Breast epithelium (tissue), 4 donors: ENCODE measurements at places on chromosomes 12 and 14.

DNA sequence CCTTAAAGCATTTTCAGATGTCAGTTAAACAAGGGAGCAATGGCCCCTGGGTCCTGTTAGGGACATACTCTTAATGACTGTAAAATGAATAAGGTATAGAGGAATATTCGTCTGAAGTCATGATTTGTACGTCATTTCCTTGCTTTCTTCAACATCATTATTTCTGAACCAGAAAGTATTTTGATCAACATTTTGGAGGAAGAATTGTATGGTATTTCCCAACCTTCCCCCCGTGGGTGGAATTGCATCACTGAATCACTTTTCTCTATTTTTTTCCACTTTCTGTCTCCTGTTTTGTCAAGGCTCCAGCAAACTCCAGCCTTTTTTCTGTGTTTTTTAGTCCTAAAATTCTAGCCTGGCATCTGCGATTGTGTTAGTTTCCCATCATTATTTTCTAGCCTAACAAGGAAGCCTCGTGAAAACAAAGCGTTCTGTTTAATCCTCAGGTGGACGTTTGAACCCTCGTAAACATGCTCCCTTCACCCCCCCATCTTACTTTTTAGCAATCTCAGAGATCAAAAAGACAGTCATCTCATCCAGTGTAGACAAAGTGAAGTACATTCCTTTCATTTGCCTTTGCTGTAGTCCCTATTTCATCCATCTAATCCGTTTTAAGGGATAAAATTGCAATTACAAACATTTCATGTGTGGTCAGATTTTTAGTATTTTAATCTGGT lies 62.3 kb downstream of the ETV6 start:
- H3K36me3 ChIP-seq: no peaks in the 10 kb centered on the region
- H3K4me1 ChIP-seq: no peaks in the 10 kb centered on the region
- DNase-seq: no peak

- H3K4me3 ChIP-seq: no peak within 1 kb of the TSS
- H3K4me1 ChIP-seq: no peaks in the 10 kb centered on the region
- no peak for DNase-seq
- no peak within 1 kb of the TSS for H3K27ac ChIP-seq
- no peaks in the 10 kb centered on the region for H3K36me3 ChIP-seq
Measured at GRCh38 chr12:68159681-68160304, at the start of gene IFNG. IFNG (minus strand) TSS chr12:68159740; CDS start chr12:68159615, 125 bp downstream.

DNA sequence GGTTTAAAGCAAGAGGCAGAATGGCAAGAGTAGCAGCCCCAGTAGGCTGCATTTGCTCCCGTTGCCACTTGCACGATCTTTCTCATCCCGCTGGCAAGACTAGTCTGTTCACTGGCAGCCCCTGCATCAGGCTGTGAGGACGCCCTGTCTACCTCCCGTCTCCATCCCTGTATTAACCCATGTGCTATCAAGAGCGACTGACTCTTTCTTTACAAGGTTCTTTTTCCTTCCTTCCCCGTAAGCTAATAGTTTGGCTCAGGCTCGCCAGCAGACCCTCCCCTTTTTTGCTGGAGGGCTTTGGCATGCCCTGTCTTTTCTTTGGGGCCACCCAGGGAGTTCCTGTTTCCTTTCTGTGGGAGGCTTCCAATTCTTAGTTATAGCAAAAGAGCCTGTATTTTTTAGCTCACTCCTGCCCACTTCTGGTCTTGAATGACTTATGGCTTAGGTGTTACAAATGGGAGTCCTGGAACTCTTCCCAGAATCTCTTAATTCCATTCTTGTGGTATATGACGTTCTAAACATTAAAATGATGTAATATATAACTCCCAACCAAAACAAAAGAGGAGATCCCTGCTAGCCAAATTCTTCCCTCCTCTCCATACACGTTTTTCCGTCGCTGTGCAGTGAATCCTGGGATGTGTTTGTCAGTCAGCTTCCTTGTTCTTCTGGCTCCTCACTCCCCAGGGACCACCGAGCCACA lies 149.0 kb downstream of the PRKCH start:
- peak overlapping the region; percentile 15 for H3K4me3 ChIP-seq
- no peaks in the 10 kb centered on the region for H3K36me3 ChIP-seq
- no peak for DNase-seq
- no peaks in the 10 kb centered on the region for H3K27me3 ChIP-seq
- no peak overlapping the region for H3K27ac ChIP-seq
- H3K4me1 ChIP-seq: peaks cover 6% of the 10 kb centered on the region

DNA sequence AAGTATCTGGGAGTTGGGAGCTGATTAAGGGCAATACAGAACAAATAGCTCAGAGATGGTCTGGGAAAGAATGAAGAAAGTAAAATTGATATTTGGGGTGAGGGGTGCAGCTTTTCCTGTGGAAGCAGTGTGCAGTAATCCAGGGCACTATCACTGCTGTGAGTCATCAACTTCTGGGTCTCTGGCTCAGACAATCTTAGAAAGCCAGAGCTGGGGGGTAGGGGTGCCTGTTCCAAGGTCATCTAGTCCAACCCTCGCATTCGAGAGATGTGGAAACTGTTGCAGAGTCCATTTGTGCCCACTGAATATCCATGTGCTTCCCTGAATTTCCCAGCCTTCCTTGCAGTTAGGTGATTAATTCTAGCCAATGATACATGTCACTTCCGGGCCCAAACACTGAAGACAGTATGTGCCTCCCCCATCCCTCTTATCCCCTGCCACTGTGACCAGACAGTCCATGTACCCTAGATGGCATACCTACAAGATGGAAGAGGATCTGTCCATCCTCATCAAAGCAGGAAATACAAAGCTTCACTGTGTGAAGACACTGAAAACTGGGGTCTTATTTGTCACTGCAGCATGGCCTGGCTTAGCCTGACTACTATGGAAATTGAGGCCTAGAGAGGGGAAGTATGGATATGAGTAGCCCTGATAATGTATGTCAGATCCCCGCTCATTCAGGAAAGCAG lies 51.9 kb downstream of the ZFP36L1 start:
- H3K27me3 ChIP-seq: no peaks in the 10 kb centered on the region
- H3K27ac ChIP-seq: no peak overlapping the region
- H3K4me1 ChIP-seq: no peaks in the 10 kb centered on the region
- DNase-seq: no peak
- H3K36me3 ChIP-seq: no peaks in the 10 kb centered on the region

- H3K27me3 ChIP-seq: no peaks in the 10 kb centered on the region
- no peaks in the 10 kb centered on the region for H3K4me1 ChIP-seq
- H3K27ac ChIP-seq: no peak overlapping the region
- no peak for DNase-seq
- H3K36me3 ChIP-seq: no peaks in the 10 kb centered on the region
Measured at GRCh38 chr14:102461490-102462338, 47.9 kb downstream of the ANKRD9 start.

DNA sequence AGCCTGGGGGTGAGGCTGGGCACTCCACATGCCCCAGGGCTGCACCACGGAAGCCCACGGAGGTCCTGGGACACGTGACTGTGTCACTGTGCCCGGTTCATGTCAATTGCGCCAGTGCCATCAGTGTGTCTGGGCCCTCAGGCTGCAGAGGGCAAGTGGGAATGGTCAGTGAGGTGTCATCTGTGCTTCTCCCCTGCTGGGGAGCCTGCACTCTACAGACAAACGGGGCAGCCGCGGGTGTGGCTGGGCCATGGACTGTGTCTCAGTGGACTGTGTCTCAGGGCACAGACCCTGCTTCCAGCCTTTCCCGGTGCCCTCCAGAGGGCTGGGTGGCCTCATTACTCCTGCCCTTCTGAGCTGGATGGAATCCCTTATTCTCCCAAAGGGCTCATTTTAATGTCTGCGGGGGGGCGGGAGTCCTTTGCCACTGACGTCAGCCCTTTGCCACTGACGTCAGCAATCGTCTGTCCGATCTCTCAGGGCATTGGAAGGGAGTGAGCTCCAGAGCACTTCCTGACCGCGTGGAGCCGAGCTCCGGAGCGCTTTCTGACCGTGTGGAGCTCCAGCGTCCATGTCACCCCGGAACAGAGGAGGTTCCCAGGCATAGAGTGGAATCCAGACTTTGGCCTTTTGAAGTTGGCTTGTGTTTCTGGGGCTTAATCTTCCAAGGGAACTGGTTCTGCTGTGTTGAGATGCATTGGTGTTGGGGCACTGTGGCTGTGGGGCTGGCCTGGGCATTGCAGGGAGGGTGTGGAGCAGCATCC lies 72.4 kb downstream of the ADGRD1 start:
- no peak overlapping the region for H3K4me3 ChIP-seq
- no peaks in the 10 kb centered on the region for H3K27me3 ChIP-seq

GRCh38 chr14:91998667-91999570 lies 40.9 kb downstream of the TRIP11 start:
- no peaks in the 10 kb centered on the region for H3K27me3 ChIP-seq
- no peak for DNase-seq
- no peaks in the 10 kb centered on the region for H3K4me1 ChIP-seq
- H3K27ac ChIP-seq: no peak overlapping the region

DNA sequence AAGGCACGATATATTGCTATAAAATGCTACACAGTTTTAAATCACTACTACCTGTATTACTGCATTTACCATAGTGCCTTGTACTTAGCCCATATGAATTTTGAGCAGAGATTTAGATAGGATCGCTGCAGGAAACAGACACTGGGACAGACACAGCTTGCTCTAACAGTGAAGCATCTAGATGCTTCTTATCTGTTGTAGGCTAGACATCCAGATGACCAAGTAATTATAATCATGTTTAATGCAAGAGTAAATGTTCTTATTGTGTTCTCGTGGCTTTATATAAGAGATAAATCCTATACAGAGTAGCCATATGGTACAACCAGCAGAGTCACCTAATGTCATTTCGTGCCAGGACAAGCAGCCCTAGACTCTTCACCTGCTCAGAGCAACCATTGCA lies 92.8 kb downstream of the ASCL1 start:
- no peak for DNase-seq
- no peak overlapping the region for H3K4me3 ChIP-seq
- H3K27me3 ChIP-seq: no peaks in the 10 kb centered on the region
- H3K36me3 ChIP-seq: no peaks in the 10 kb centered on the region
- no peaks in the 10 kb centered on the region for H3K4me1 ChIP-seq

DNA sequence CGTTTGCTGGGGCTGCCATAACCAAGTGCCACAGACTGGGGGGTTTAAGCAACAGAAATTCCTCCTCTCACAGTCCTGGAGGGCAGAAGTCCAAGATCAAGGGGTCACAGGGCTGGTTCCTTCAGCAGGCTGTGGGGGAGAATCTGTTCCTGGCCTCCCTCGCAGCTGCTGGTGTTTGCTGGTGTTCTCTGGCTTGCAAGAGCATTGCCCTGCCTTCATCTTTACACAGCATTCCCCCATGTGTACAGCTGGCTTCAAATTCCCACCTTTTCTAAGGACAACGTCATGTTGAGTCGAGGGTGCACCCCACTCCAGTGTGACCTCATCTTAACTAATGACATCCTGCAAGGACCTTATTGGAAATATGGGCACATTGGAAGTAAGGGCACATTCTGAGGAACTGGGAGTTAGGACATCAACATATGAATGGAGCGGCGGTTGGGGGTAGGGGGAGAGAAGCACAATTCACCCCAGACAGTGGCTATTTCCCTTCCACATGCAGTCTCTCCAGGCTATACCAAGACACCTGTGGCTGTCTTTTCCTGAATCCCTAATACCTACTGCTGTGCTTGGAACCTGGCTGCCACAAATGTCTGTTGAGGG lies 123.6 kb downstream of the FOXN3 start:
- no peak overlapping the region for H3K4me3 ChIP-seq
- H3K36me3 ChIP-seq: no peaks in the 10 kb centered on the region
- H3K4me1 ChIP-seq: no peaks in the 10 kb centered on the region
- H3K27me3 ChIP-seq: no peaks in the 10 kb centered on the region
- DNase-seq: no peak
- H3K27ac ChIP-seq: no peak overlapping the region

GRCh38 chr12:49901986-49902385 lies 1.7 kb downstream of the FAIM2 start:
- DNase-seq: no peak
- no peak overlapping the region for H3K4me3 ChIP-seq
- H3K36me3 ChIP-seq: no peaks in the 10 kb centered on the region
- no peaks in the 10 kb centered on the region for H3K4me1 ChIP-seq
- peaks cover 5% of the 10 kb centered on the region for H3K27me3 ChIP-seq

DNA sequence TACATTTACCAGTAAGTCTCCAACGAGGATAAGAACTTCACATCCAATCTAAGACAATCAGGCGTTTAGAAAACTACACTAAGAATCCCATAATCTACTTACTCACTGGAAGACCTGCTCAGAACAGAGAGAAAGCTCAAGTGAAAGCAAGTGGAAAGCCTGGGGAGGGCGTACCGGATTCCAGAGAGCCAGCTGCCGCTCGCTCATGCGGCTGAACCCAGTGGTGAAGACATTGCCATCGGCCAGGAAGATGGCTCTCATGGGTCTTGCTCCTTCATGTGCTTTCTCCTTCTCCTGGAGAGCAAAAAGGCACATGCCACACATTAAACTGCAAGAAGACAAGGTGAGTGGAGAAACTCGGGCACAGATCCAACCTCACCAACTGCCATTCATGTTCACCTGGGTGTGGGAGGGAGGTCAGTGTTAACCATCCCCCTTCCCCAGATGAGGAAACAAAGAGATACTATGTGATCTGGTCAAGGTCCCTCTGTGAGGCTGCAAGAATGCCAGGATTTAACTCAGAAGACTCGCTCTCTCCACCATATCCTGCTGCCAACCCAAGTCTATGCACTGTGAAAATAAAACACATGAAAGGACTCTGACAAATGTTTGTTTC lies 23.5 kb upstream of the SELPLG start:
- H3K4me3 ChIP-seq: no peak overlapping the region
- no peaks in the 10 kb centered on the region for H3K4me1 ChIP-seq
- DNase-seq: no peak

GRCh38 chr14:23454445-23454856 lies 15.1 kb upstream of the NGDN start:
- H3K27ac ChIP-seq: no peak overlapping the region
- no peak for DNase-seq
- no peaks in the 10 kb centered on the region for H3K4me1 ChIP-seq
- no peak overlapping the region for H3K4me3 ChIP-seq
- H3K36me3 ChIP-seq: no peaks in the 10 kb centered on the region
- no peaks in the 10 kb centered on the region for H3K27me3 ChIP-seq

GRCh38 chr14:68939181-68939892 lies 39.8 kb downstream of the ACTN1 start:
- DNase-seq: no peak
- peak overlapping the region; percentile 94 for H3K27ac ChIP-seq
- peak overlapping the region; percentile 27 for H3K4me3 ChIP-seq
- no peaks in the 10 kb centered on the region for H3K36me3 ChIP-seq
- H3K4me1 ChIP-seq: peaks cover 47% of the 10 kb centered on the region

GRCh38 chr12:56581418-56582145 lies 48.5 kb downstream of the BAZ2A start:
- DNase-seq: no peak
- H3K27me3 ChIP-seq: no peaks in the 10 kb centered on the region
- H3K27ac ChIP-seq: no peak overlapping the region

- no peaks in the 10 kb centered on the region for H3K27me3 ChIP-seq
- no peak overlapping the region for H3K4me3 ChIP-seq
- no peak overlapping the region for H3K27ac ChIP-seq
- H3K4me1 ChIP-seq: no peaks in the 10 kb centered on the region
- H3K36me3 ChIP-seq: no peaks in the 10 kb centered on the region
Measured at GRCh38 chr14:23654231-23654630, 18.1 kb downstream of the DHRS2 start.

DNA sequence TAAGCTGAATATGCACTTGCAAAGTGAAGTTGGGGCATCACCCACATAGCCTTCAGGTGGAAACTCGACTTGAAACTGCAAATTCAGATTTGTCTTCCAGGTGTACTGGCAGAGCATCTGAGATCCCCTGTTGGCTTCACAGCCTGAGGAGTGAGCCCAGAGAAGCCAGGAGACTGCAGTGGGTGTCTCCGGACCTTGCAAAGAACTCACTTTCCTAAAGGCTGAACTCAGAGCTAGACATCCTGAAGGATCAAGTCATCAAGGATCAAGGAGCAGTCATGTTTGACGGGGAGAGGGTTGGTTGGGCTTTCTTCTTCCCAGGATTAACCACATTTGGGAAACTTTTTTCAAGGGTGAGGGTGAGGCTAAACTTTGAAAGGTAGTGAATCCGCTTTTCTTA lies 9.1 kb upstream of the HOXC13 start:
- H3K4me3 ChIP-seq: no peak overlapping the region
- DNase-seq: no peak
